ENCODE measurements at places on chromosomes 12 and 14. TPM values are rescaled to one million over a fixed set of nuclear protein-coding genes. Genes with fewer than 3 reads are reported as not detected.

TBX3 gene
- 1.1 TPM for total RNA-seq

OR4N5 gene
- not detected for total RNA-seq

DNA sequence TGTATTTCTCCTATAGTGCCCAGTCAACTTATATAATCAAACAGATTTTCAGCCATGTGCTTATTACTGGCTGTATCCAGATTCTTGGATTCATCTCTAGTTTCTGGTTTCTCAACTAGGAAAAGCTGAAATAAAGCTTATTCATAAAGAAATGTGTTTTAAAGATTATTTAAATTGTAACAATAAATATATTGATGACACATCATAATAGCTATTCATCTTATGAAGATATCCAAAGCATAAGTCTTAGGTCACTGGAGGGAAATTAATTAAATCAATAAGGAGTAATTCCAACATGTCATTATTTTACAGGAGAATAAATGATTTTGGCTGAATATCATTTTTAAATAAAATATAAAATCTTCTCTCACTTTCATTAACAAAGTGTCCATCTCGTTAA lies 32.1 kb upstream of the KRR1 start:
- DNase-seq = no peak

KERA gene
- total RNA-seq = not detected

DNA sequence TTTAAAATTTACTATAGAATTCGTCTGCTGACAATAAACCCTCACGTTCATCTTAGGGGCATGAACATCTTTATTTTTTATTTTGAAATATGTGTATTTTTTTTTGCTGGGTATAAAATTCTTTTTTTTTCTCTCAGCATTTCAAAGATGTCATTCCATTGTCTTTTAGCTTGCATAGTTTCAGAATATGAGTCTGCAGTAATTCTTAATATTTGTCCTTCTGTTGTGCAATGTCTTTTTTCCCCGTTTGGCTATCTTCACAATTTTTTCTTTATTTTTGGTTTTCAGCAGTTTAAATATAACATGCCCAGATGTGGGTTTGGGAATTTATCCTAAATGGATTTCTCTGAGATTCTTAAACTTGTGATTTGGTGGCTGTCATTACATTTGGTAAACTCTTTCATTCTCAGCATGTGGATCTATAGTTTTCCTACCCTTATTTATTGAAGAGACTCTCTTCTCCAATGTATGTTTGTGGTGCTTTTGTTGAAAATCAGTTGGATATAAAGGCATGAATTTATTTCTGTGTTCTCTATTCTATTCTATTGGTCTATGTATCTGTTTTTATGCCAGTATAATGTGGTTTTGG lies 37.8 kb upstream of the PLBD1 start:
- no peak for DNase-seq

DNA sequence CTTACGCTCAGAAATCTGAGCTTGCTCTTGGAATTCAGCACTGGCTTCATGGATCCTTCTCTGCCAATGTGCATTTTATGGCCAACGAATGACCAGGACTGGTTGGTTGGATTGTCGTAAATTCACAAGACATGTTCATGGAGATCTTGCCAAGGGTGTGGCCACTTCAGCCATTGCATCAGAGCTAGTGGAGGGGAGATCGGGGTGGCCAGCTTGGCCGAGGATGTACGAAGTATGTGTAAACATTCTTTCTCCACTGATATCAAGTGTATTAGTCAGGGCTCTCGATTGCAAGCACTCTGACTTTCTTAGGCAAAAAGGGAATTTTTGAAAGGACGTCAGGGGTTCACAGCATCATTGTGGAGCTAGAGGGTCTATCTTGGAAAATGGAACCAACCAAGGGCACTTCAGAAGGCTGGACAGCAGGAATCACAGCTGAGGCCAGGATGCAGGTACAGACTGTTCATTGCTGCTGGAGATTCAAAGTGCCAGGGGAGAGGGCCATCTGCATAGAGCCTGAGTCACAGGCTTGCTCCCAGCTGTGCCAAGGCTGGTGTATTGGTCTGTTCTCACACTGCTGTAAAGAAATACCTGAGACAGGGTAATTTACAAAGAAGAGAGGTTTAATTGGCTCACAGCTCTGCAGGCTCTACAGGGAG lies 32.9 kb upstream of the ADGRD1 start:
- DNase-seq = no peak

DTX1 gene
- total RNA-seq = 5.5 TPM

LRTM2 gene
- not detected for total RNA-seq

DNA sequence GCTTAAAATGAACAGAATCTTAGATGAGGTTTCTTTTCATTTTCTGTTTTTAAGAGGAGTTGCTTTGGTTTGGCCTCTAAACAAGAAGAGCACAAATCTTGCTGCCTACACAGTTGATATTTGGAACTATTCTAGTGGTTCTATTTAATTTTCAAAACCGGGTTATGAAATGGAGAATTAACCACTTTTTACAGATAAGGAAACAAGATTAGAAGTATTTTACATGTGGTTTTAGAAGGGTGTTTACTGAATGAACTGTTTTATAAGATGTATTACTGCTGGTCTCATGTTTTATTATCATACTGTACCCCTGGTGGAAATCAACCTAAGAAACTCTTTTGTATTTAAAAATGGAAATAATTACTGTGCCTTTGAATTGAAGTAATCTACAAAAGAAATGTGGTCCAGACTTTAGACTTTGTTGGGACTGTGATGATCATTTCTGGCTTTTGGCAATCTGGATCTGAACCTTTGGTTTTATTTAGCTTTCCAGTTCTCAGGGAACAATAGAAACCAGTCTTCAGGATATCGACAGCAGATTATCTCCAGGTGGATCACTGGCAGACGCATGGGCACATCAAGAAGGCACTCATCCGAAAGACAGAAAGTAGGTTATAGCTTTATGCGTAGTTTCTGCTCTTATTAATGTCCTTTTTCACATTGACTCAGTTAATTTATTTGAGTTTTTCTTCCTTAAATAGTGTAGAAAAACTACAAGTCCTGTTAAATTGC lies 43.2 kb downstream of the TBK1 start:
- DNase-seq = no peak

GRCh38 chr12:50016501-50017475 lies 8.5 kb downstream of the RACGAP1 start:
- peak; percentile 74 for DNase-seq
